ENCODE measurements at places on chromosomes 12 and 14. TPM values are rescaled to one million over a fixed set of nuclear protein-coding genes. Genes with fewer than 3 reads are reported as not detected.
A peak's percentile ranks its signal among the peaks of the same experiment; 100 is the strongest.

The CRIP1 gene
- polyA plus RNA-seq, result 24.8 TPM

The AQP6 gene
- not detected for polyA plus RNA-seq

The SELPLG gene
- 3.7 TPM for polyA plus RNA-seq

The LYZ gene
- polyA plus RNA-seq, result 15.5 TPM

The GSKIP gene
- polyA plus RNA-seq, result 14.4 TPM

The KLRD1 gene
- polyA plus RNA-seq, result 0.61 TPM

The LAG3 gene
- polyA plus RNA-seq, result 1.4 TPM

The IL26 gene
- not detected for polyA plus RNA-seq

The OASL gene
- not detected for polyA plus RNA-seq

The KLRC1 gene
- 0.72 TPM for polyA plus RNA-seq

The POTEG gene
- not detected for polyA plus RNA-seq

The DYNLL1 gene
- 414 TPM for polyA plus RNA-seq

DNA sequence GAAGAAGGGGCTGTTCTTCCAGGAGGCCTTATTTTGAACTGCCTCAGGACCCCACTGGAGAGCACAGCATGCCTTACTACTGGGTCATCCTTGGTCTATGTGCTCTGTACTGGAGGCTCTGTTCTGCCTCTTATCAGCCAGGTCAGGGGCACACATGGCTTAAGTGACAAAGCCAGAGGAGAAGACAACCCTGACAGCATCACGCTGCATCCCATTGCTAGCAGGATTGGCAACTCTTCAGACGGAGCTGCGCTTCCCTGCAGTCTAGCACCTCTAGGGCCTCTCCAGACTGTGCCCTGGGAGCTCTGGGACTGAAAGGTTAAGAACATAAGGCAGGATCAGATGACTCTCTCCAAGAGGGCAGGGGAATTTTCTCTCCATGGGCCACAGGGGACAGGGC lies 17.3 kb upstream of the TIGAR start:
- DNase-seq, result no peak

DNA sequence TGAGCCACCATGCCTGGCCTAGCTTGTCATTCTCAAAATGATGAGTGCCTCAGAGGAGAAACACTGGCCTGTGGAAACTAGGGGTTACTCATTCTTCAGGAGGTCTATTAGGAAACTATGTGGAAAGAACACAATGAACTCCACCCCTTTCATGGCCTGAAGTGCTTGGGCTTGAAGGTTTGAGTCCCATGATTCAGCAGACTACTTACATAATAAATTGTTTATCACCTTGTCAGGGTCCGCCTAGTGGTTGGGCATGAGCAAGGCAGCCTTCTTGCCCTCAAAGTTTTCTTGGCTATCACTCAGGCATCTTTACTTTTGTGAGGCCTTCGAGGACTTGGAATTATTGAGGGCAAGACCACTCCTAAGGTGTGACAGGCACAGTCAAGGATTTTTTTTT lies 251.2 kb downstream of the ACSS3 start:
- no peak for DNase-seq

DNA sequence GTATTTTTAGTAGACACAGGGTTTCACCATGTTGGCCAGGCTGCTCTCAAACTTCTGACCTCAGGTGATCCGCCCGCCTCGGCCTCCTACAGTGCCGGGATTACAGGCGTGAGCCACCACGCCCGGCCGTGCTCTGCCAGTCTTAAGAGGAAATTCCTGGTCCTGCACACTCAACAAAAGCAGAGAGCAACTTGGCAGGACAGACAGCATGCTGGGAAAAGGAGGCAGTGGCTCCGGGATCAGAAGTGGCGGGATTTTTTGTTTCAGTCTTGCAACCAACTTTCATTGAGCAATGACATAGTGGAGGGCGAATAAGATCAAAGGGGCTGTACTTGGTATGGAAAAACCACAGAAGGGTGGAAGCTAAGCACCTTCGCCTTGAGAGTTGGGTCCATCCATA lies 2.1 kb downstream of the CKAP4 start:
- DNase-seq, result no peak

- DNase-seq, result peak; percentile 41
Measured at GRCh38 chr12:53564941-53565340, 57.7 kb upstream of the NPFF start.

DNA sequence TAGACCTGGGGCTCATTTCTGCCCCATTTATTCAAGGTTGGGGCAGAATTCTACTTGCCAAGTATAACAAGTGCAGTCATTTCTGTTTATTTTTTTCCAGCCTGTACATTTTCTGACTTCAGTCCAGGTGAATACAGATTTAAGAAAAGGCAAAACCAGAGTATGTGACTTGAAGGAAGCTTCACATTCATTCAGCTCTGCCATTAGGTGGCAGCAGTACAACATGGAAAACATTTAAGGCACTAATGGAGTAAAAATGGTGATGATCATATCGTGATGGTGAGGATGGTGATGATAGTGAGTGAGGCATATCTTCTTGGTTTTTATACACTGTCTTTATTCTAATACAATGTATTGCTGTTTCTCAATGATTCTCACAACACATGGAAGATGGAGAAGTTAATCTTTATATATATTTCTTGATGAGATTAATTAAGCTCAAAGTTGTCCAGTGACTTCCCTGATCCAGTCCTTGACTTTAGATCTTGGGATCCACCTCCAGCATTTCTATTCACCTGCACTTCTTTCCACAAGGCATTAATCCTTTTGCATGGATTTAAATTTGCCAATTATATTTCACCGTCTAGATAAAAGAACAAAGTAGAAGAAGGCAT lies 176.7 kb upstream of the SEL1L start:
- DNase-seq, result peak; percentile 53

- DNase-seq, result no peak
Measured at GRCh38 chr12:50590869-50591268, 86.1 kb downstream of the DIP2B start.

DNA sequence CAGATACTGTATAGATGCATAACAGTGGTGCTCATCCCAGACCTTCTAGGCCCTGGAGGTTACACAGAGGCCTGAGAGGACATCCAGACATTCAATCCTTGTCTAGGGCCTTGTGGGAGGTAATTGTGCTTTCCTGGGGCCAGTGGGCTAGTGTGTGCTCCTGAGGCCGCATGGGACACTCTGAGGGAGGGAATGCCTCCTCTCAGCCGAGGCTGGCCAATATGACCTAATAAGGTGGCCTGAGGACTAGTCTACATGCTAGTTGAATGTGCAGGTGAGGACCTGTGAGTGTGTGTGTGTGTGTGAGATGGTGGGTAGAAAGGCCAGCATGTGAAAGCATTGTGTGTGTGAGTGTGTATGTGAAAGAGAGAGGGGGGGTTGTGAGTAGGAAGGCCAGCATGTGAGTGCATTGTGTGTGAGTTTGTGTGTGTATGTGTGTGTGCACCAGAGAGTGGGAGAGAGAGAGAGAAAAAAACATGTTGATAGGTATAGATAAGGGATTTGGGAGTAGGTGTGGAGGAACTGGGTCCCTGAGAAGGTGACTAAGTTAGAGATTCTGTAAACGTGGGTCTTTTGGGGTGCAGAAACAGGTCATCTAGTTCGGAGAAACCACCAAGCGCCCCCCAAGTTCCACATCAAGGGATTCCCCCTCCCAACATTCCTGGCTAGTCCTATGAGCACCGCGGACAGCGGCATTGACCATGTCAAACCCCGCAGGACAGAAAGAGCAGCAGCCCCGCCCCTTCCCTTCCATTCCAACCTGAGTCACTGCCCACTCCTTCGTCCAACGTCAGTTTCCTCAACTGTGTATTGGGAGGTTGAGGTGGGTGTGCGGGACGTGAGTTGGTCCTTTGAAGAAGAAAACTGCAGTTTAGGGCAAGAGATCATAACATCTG lies 9.7 kb upstream of the KRT81 start:
- no peak for DNase-seq

All from muscle of arm (tissue), 14 donors.